ENCODE measurements at places on chromosomes 6 and 20.
A peak's percentile ranks its signal among the peaks of the same experiment; 100 is the strongest.

DNA sequence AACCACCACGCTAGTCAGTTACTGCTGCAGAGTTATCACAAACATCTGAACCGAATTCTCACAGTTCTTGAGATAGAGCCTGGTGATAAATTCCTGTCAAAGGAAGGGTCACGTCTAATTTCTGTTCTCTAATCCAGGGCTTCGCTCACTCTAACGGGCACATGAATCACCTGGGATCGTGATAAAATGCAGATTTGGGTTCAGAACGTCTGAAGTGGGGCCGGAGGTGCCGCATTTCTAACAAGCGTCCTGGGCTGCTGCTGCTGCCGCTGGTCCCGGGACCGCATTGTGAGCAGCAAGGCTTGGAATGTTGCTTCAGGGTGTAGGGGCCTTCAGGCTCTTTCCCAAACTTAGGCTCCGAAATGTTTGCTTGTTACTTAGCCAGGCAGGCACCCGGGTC, 264.1 kb downstream of the CDC5L start:
- no peak for DNase-seq

DNA sequence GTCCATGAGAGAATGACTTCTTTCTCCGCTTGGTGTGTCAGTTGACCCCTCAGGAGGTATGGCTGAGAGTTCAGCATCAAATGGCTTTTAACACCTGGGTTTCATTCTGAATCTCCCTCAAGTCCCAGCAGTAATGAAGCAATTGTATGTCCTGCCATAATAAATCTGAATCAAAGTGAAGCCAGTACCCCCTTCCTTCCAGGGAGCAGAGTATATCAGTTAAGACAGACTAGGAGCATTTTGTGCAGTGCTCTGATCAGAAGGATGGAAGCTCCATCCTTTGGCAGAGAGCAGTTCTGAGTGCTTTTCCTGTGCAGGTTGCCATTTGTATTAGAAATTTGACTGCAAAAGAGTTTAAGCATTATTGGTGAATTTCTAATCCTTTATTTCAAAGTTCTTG, 46.9 kb upstream of the SPACA1 start:
- no peak for DNase-seq

GRCh38 chr20:58603721-58604120, 47.4 kb upstream of the STX16 start:
- no peak for DNase-seq

GRCh38 chr6:113819169-113819830, 37.8 kb upstream of the MARCKS start:
- DNase-seq: no peak

GRCh38 chr6:110415086-110415916, at the start of gene DDO:
Gene DDO (minus strand): TSS chr6:110415575. CDS start chr6:110413462, 2,113 bp downstream.
- DNase-seq: no peak

GRCh38 chr6:12479451-12479850, 189.3 kb downstream of the EDN1 start:
- DNase-seq: no peak

GRCh38 chr6:99349171-99350141, at the start of gene FAXC:
Gene FAXC (minus strand): TSS chr6:99349674. CDS start chr6:99349372, 302 bp downstream.
- DNase-seq: peak; percentile 78

- no peak for DNase-seq
These were observed 57.3 kb downstream of the TRMT6 start for GRCh38 chr20:5893052-5893451.

DNA sequence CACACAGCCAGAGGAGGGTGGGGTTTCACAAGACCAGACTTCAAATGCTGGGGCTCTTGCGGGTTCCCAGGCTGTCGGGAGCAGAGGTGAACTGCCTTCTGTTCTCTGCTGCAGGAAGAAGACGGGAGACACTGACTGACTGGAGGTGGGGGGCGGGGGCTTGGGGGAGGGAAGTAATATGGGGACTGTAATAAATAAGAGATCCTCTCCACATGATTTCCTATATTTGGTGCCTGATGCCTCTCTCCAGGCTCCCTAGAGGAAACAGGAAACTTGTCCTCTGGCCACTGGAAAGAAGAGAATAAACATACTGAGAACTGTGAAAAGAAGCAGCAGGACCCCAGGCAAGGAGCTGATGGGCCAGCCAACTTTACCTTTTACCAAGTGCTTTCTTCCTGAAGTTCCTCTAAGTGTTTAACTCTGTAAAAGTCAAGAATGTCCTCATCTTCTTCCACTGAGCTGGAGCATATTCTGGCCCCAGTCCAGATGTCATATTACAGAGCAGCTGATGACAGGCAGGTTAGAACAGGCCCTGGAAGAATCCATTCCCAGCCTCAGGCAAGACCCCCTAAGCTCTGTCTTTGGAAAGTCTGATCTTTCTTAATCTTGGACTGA, 33.2 kb upstream of the ADGRF5 start:
- peak; percentile 70 for DNase-seq

- DNase-seq: no peak
These were observed 59.6 kb downstream of the DOK5 start for GRCh38 chr20:54535033-54535432.

GRCh38 chr6:135354407-135354806, 143.1 kb downstream of the AHI1 start:
- no peak for DNase-seq

GRCh38 chr6:129606664-129607063, 103.3 kb downstream of the ARHGAP18 start:
- DNase-seq: no peak

All from COR-L47 (cell line).